AG08396 (cell line): ENCODE measurements at places on chromosomes 5 and 9.

GRCh38 chr9:9536523-9536922 is 1076.3 kb downstream of the PTPRD start:
- no peak for DNase-seq

- no peak for DNase-seq
Measured at GRCh38 chr5:135440916-135441315, 6.2 kb downstream of the DCANP1 start.

DNA sequence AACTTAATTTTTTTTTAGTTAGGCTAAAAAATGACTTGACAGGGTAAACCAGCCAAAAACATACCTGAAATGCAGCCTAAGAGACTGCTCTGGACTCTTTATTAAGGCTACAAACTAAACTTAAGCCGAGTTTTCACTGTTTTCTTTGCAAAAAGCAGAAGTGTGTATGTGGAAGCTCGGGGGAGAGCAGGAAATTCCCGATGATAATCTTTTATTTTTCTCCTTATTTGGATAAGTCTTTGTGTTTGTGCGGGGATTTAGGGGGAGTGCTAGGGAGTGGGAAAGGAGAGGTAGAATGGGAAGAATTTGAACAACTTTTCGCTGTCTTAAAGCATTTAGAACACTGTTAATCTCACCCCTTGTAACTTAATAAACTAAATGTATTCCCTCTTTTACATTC is 30.7 kb upstream of the GPR21 start:
- DNase-seq, result no peak

- no peak for DNase-seq
Measured at GRCh38 chr9:78171651-78172050, 64.2 kb upstream of the CEP78 start.

GRCh38 chr5:8984386-8984785 is 561.5 kb downstream of the SEMA5A start:
- DNase-seq, result no peak

GRCh38 chr5:72387985-72388384 is 67.8 kb downstream of the PTCD2 start:
- peak; percentile 59 for DNase-seq

GRCh38 chr9:78371981-78372380 is 75.1 kb downstream of the PSAT1 start:
- no peak for DNase-seq

DNA sequence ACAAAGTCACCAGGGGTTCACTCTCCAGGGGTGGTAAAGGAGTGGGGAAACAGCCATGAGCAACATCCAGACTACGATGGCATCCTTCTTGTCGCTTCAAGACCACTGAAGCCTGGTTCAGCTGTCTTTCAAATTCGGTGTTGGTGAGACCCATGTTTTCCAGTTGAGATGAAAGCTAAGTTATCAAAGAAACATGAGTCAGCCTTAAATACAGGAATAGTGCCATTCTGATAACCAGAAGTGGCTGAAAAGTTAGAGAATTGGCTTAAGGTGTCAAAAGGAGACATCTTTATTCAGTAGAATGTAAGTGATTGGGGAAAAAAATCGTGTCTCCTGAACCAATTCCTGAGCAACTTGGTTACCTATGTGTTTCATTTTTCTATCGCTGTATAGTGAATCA is 7.0 kb upstream of the CARD19 start:
- DNase-seq, result no peak

- no peak for DNase-seq
Measured at GRCh38 chr9:89815903-89816573, 211.2 kb downstream of the GADD45G start.

DNA sequence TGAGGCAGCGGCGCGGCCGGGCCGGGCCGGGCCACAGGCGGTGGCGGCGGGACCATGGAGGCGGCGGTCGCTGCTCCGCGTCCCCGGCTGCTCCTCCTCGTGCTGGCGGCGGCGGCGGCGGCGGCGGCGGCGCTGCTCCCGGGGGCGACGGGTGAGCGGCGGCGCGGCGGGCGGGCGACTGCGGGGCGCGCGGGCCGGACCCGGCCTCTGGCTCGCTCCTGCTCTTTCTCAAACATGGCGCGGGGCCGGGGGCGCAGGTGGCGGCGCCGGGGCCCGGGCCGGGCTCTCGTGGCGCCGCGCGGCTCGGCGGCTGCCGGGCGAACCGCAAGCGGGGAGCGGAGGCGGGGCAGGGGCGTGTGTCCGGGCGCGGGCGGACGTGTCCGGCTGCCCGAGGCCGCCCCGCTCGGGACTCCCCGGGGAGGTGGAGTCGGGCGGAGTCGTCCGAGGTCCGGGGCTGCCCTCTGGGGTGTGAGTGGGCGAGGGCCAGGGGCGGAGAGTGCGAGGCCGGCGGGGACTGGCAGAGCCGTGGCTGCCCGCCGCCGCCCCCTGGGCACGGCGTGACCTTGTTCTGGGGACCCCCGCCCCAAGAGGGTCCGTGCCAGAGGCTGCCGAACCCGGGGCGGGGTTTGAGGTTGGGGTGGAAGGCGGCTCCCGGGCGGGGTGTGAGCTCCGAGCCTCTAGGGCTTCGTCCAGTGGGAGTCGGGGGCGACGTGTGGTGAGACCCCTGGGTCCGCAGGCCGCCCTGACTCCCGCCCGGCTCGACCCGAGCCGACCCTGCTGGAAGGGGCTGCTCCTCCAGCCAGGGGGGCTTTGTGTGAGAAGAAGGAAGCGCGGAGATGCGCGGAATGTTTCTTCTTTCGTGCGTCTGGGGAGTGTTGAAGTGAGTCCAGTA is 485 bp downstream of the TGFBR1 start:
- DNase-seq, result peak; percentile 91

GRCh38 chr5:1555808-1556731 is 32.3 kb upstream of the LPCAT1 start:
- no peak for DNase-seq

GRCh38 chr5:35237580-35238376 is 7.5 kb upstream of the PRLR start:
- DNase-seq, result no peak

DNA sequence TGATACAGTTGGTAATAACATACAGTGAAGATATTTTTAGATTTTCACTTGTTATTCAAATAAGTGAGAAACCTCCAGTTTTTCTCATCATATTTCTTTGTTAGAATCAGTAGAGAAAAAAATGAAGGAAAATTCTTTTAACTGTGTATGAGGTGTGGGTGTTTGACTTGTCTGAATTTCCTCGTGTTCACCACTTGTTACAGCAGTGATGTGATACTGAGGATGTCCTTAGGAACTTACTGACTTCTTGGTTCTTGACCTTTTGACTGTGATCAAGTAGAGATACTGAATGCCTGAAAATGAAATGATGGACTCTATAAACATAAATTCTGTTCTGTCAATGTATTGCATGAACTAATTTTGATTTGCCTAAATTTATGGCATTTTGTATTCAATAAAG is 10.7 kb downstream of the PBX3 start:
- no peak for DNase-seq

DNA sequence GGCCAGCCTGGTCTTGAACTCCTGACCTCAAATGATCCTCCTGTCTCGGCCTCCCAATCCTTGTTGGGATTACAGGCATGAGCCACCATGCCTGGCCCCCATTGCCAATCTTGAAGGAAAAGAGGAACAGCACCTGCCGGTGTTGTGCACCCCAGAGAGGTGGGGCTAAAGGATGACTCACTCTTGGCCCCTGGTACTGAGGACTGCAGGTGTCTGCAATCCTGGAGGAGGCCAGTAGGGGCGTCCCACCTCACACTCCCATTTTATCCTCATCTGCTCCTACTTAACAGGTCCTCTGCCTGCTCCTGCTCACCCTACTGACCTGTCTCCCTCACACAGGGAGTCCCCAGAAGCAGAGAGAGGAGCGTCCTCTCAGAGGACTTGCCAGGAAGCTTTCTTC is 390.4 kb downstream of the ARHGEF28 start:
- no peak for DNase-seq

DNA sequence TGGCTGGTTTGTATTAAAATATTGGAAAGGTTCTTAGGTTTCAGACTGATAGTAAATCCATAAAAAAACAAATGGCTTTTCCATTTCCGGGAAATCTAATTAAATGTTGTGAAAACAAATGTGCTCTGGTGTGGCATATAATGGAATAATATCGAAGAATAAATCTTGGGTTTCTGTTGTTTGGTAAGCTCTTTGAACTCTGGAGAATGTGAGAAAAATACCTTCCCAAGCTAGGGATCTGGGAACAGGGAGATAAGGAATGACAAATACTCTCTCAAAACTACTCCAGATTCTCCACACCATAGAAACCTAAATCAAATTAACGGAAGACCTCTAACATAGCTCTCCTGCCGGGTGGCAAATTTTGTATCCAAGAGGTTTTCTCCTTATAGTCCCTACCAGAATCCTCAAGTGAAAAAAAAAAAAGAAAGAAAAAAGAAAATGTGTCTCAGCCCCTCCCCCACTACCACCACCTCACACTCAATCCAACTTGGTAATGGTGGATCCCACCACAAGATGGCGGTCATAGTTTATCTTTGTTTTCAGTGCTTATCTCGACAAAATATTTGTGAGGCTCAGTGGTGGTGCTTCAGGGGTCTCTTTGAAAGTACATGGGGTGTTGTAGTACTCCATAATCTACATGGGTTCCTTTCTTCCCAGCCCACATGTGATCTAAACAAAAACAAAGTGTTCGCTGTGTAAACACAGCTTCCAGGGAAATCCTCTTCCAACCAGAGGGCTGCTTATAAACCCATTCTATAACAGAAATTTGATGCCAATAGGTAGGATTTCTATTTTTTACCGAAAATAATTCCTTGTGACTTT is 54.5 kb upstream of the FST start:
- DNase-seq, result no peak

- DNase-seq, result no peak
Measured at GRCh38 chr5:132184588-132184987, 43.1 kb downstream of the P4HA2 start.

- DNase-seq, result no peak
Measured at GRCh38 chr5:115170134-115170928, 623 bp upstream of the TRIM36 start.

GRCh38 chr9:121160025-121160424 is 41.6 kb downstream of the RAB14 start:
- DNase-seq, result no peak

DNA sequence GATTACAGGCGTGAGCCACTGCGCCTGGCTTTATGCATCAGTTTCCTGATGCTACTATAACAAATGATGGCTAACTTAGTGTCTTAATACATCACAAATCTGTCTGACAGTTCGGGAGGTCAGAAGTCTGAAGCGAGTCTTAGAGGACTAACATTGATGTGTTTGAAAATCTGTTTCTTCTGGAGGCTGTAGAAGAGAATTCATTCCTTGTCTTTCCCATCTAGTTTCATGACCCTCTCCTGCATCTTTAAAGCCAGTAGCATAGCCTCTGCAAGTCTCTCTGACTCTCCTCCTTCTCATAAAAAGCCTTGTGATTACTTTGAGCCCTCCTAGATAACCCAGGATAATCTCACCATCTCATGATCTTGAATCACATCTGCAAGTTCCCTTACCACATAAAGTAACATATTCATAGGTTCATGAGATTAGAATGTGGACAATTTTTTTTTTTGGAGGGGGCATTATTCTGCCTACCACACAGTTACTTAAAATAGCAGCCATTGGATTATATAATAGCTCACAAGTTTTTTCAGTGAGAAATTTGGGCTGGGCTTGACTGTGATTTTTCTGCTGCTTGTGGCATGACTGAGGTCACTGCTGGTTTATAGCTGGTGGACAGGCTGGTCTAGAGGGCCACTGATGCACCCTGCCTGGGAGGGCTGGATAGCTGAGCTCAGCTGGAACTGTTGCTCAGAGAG is 134.8 kb downstream of the FBXL7 start:
- DNase-seq, result no peak

GRCh38 chr5:146836226-146836842 is 42.2 kb downstream of the PPP2R2B start:
- DNase-seq, result no peak

DNA sequence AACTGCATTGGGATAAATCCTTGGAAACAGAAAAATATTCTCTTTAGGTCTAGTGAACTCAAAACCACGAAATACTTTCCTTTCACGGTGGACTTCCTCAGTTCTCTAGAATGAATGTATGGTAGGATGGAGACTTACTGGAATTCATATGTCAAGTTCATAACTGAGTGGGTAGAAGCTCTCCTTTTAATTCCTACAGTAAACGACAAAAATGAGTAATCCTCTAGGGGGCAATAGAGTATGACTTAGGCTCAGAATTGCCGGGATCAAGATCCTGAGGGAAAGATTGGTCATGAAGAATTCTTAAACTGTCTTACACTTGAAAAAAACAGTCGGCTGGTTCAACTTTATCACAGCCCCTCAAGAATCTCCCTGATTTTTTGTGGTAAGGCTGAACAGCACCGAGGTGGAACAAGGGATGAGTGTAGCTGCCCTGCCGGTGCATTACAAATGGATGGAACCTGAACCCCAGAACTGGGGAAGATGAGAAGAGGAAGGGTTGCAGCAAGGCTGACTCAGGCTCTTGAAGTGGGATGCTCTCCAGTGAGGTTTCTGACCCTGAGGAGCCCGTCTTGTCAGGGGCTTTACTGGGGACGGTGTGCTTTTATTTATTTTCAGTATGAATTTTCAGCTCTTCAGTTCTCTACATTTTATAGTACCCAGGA is 14.0 kb upstream of the LOX start:
- no peak for DNase-seq

GRCh38 chr9:112605963-112606699 is 111.8 kb downstream of the INIP start:
- DNase-seq, result no peak

DNA sequence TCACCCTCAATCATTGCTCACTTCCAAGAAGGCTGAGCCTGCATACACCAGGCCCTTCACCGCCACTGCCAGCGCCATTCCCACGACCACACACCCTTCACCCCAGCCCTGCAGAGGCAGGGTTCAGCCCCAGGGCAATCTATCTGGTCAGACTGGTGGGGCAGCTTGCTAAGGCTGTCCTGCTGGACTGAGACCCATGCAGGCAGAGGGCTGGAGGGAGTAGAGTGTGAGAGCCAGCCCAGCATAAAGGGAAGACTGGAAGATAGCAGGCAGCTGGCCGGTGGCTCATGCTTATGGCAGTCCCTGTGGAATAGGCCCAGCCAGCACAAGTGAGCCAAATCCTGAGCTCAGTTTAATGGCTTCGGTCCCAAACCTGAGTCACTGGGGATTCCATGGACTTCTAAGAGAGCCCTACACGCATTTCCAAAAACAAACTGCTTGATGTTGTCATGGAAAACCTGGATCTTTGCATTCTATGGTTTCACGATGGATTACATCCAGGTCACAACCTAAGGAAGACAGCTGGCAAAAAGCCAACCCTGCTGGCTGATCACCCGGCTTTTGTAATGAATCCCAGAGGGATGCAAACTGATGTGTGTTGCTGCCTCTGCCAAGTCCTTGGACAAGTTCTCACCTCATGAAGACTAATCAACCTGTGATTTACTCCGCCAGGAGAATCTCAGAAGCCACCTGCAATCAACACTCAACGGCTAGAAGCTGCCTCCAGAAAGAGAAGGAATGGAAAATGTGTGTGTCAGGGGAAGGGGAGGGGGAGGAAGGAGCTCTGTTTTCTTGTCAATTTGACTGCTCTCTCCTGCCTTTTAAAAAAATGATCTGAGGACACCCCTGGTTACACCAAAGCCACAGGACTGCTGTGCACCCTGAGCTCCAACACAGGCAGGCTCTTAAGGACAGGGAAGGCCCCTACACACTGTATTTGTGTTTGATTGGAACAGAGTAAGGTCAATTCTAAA is 143.6 kb downstream of the LHFPL2 start:
- DNase-seq, result peak; percentile 89
